ENCODE measurements at places on chromosomes 13 and 19. TPM values are rescaled to one million over a fixed set of nuclear protein-coding genes. Genes with fewer than 3 reads are reported as not detected.

CD37 gene
- 0.82 TPM for total RNA-seq

DNA sequence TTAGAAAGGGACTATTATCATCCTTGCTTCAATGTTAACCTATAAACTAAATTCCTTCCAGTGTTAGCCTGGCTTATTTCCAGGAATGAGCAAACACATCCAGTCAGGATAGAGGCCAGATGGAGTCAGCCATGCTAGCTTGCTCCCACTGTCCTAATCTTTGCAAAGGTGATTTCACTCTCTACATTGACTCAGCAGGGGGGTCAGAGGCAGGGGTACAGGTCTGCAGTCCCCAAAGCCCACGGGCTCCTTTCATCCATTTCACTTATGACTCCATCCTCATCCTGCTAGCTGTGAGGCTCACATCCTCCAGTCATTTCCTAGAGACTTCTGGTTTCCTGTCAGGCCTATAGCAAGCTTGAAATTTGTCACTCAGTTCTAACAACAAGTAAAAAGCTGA, 63.4 kb upstream of the CEACAM8 start:
- no peak for DNase-seq

GRCh38 chr13:48578516-48579164, 45.8 kb upstream of the RCBTB2 start:
- DNase-seq = no peak

- DNase-seq = peak; percentile 64
Measured at GRCh38 chr13:75635828-75636435, at the start of gene LMO7. Gene LMO7 (plus strand): TSS chr13:75636330. CDS start chr13:75636658, 328 bp downstream.

DNA sequence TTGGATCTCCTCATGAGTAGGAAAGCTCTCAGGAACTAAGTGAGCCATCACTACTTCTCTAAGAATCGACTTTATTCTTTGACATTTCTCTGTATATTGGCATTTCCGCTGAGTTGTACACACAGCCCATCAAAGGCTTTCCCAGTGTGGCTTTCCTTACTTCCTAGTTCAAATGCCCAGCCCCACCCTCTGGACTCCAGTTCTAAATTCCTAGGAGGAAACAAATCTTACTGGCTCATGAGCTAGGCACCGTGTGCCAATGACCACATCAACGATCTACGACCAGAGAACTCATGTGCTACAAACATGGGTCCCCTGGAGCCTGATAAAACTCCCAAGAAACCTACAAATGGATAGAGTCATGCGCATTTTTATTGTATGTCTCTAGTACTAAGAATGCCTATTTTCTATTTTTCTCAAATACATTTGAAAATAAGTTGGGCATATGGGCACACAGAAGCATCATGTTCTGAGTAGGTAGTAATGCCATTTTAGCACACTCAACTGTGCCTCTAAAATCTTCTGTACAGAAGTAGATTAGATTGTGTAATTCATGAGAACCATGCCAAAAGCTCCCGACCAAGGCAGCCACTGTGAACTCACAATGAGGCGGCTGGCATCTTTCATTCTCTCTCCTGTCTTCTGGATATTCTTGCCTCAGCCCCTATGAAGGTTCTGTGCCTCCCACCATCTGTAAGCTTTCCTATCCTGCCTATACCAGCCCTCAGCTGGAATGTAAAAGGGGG, 10.5 kb upstream of the RAP2A start:
- DNase-seq = no peak

GRCh38 chr19:52734331-52734892, 432 bp downstream of the ZNF611 start:
- DNase-seq = no peak

- no peak for DNase-seq
Measured at GRCh38 chr19:31262725-31263191, 86.5 kb downstream of the TSHZ3 start.

GRCh38 chr13:106449096-106449495, 86.4 kb downstream of the EFNB2 start:
- DNase-seq = no peak

DNA sequence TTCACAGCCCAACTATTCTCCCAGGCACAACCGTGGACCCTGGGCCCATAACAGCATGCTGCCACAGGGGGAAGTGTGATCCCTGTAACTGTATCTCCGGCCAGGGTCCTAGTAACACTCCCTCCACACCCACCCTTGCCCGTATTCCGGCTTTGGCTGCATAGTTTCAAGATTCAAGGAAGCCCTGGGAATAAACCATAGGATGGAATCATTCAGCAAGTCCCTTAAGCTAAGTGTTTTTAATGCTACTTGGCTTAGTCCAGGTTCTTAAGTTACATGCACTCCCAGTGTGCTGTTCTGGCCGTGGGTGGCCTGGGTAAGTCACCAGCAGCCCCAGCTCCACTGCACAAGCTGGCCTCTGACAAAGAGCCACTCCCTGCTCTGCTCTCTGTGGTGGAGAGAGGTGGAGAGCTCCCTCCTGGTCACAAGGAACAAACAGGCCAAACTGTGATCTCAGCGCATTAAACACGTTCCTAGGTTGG, 532.4 kb upstream of the SGCG start:
- no peak for DNase-seq

DNA sequence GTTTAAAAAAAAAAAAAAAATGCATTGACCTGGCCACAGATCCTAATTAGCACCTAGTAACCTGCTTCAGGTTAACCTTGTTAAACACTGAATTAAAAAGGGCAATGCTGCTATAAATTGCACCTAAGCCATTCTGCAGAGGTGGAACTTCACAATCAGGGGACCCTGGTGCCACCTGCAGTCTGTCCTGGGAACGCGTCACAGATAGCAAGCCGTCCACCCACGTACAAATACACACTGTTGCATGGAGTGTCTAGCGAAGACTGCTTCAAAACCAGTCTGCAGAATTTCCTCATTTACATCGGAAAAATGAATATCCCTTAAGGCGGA, 169.3 kb downstream of the COL4A1 start:
- peak; percentile 57 for DNase-seq
